GM23248 (cell line): ENCODE measurements at places on chromosomes 11 and 22. TPM values are rescaled to one million over a fixed set of nuclear protein-coding genes. Genes with fewer than 3 reads are reported as not detected.

DNA sequence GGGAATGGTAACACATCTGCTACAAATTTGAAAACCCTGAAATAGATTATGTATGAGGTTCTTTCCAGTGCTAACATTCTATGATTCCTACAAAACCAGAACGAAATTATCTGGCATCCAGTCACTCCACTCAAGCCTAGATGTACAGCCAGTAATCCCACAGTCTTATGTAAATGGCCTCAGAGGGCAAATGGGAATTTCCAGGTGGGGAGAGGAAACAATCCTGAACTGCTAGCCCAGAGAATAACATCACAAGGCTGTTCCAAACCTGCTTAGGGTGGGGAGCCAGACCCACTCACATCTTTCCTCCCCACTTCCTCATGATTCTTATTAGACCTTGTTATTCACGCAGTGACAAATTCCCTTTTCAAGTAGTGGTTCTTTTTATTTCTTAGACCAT, 3.5 kb downstream of the FIBIN start:
- DNase-seq, result no peak

- no peak for DNase-seq
These were observed 12.3 kb downstream of the EIF4ENIF1 start for GRCh38 chr22:31477329-31477728.

- DNase-seq, result no peak
These were observed 5.1 kb upstream of the SCARF2 start for GRCh38 chr22:20442485-20443284.

GRCh38 chr22:26483439-26484359, at the start of the genes HPS4 and SRRD:
TSS of gene HPS4 (minus strand) at chr22:26483783. CDS start at chr22:26481762, 2,021 bp downstream.
TSS of gene SRRD (plus strand) at chr22:26483877. CDS start at chr22:26483891, 14 bp downstream.
- peak; percentile 95 for DNase-seq

- peak; percentile 99 for DNase-seq
These were observed at the start of gene NCAPH2 for GRCh38 chr22:50507991-50508884. TSS of gene NCAPH2 (plus strand) at chr22:50508224. CDS start at chr22:50508338, 114 bp downstream.

DNA sequence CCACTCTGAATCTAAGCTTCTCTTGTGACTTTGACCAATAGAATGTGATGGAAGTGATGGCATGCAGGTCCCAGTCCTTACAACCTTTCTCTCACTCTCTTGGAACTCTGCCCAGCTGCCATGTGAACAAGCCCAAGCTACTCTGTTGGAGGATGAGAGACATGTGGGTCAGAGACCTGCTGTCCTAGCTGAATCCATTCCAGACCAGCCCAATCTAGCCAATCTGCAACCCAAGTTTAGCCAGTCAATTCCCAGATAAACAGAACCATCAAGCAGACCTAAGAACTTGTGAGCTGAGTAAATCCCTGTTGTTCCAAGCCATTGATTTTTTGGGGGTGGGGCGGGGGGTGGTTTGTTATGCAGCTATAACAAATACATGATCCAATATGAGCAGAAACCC, 69.2 kb upstream of the GRK3 start:
- no peak for DNase-seq

- DNase-seq, result no peak
These were observed 14.4 kb downstream of the OAF start for GRCh38 chr11:120224972-120225909.

GRCh38 chr11:110912437-110912836, 200.2 kb upstream of the ARHGAP20 start:
- no peak for DNase-seq

- DNase-seq, result peak; percentile 65
These were observed 12.7 kb upstream of the TSGA10IP start for GRCh38 chr11:65932558-65932919.

DNA sequence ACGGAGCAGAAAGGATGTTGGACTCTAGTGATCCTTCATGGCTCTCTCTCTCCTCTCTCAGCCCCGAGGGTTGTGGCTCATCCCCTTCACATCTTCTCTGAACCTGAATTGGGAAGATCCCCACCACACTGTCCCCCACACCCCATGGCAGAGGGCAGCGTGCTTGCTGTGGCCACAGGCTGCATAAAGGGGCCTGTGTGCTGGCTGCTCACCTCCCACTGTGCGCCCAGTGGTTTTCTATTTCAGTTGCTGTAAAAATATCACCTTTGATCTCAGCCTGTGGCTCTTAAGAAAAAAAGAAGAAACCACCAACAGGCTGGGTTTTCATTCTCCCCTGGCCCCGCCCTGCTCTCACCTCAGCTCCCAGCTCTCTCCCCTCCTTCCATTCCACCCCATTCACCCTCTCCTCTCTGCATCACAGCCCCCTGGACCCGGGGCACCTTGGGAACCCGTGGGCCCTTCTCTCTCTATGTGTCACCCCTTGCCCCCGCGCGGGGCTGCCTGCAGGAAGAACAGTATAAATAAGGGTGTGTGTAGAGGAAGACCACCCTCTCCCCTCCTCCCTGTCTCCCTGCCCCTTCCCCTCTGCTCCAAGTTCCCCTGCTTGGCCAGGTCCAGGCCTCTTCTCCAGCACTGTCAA, 25.8 kb upstream of the WNT11 start:
- DNase-seq, result no peak

GRCh38 chr11:103109818-103110388, 677 bp downstream of the DYNC2H1 start:
- peak; percentile 49 for DNase-seq

DNA sequence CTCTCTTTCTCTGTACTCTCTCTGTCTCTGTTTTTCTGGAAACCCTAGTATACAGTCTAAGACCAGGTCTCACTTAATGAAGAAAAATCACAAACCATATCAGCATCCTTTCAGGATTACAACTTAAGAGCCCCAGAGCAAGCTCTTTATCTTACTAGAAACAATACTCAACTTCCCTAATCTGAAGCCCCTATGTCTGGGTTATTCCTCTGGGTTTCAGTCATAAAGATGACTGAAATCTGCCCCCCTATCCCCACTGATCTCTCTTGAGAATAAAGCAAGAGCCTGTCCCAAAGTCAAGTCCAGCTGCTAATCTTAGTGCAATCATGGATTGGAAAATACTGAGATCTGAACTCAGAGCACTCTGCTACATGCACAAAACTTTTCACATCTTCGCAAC, 53.9 kb upstream of the PICALM start:
- no peak for DNase-seq

DNA sequence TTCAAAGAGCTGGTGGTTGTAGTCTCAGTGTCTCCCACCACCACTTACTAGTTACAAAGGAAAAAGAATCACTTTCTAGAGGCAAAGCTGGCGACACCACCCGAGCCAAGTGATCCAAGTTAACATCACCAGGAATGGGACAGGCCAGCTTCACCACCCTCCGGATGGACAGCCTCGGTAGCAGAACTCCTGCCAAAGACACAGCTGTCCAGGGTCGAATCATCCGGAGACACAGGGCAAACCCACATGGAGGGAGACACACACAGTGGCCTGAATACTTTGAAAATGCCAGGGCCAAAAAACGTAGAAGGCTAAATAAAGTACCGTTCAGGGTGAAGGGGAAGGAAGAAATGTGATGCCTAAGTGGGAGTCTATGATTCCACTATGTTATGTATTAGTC, 33.1 kb downstream of the KCNQ1 start:
- DNase-seq, result no peak

DNA sequence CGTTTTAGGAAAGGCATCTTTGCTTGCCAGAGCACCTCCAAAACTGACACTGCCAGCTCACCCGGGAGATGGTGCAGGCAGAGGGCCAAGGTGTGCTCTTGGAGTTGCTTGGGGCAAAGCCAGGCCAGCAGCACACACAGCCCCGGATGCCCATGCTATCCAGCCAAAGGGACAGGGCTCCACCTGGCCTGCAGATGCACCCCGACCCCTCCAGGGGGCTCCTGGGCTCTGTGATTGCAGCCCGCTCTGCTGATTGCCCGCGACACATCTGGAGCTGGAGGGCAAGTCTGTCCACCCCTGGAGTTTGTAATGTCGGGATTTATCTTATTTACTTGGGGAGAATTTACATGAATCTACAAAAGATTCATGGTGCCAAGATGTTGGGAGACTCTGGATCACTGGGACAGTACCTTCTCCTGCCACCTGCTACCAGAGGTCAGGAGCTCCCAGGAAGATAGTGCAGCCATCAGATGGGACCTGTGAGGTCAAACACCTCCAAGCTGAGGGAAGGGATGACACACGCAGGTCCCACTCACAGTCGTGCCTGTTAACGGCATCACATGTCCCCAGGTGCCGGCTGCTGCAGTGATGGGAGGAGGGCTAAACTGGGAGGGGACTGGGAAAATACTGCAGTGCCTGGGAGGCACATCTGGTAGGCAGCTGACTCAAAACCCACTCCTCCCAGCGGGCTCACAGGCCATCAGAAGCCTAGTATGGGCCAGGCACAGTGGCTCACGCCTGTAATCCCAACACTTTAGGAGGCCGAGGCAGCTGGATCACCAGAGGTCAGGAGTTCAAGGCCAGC, 17.2 kb downstream of the CBX7 start:
- DNase-seq, result peak; percentile 45

The APOL1 gene
- 12.8 and 14.2 TPM in 2 replicates for polyA plus RNA-seq

The TRIM6 gene
- 1.9 and 2.2 TPM in 2 replicates for polyA plus RNA-seq

The OR2AG2 gene
- not detected in 2 replicates for polyA plus RNA-seq

The VWCE gene
- 0.61 and 0.70 TPM in 2 replicates for polyA plus RNA-seq

The FAM227A gene
- 0.65 and 0.93 TPM in 2 replicates for polyA plus RNA-seq
